HEK293T (cell line): ENCODE measurements at places on chromosomes 12 and 14.

GRCh38 chr12:54030889-54031471 is 1.9 kb upstream of the HOXC5 start:
- DNase-seq, result no peak

GRCh38 chr12:52634266-52635056 is 16.1 kb upstream of the KRT73 start:
- no peak for DNase-seq

- no peak for DNase-seq
Measured at GRCh38 chr14:95425369-95426115, 90.9 kb downstream of the SYNE3 start.

GRCh38 chr12:78406828-78407227 is 457.7 kb upstream of the SYT1 start:
- no peak for DNase-seq
